ENCODE measurements at places on chromosomes 2 and 18.

DNA sequence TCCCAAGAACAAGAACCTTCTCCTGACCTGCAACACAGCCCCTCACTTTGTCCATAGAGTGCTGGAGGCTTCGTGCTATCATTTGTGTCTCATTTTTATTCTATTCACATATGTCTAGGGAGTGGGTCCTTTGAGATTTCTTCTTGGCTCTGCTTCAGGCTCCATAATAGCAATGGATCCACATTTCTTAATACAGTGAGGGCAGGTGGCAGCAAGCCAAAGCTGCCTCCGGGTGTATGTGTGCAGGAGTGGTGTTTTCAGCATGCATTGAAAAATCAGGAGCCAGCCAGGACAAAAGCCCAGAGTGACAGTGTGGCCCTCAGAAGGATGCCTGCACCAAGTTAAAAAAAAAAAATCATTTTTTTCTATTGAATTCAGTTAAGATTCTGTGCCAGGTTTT is 115.1 kb upstream of the PELI1 start:
- no peak for DNase-seq

GRCh38 chr2:138329162-138329561 is 172.4 kb upstream of the SPOPL start:
- no peak for DNase-seq

DNA sequence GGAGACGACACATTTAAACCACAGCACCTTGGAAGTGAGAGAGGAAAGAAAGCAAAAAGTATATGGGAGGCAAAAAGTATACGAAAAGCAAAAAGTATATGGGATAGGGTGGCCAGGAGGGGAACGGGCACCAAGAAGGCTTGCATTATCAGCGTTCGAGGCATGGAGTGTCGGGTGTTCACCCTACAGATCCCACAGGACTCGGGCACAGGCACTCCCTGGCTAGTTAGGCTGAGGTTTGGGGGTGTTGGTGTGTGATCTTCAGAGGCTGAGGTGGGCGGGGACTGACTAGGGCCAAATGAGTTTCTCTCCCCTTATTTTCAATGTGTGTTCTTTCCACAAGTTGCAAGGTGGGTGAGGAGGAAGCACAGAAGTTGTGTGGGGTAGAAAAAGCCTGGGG is 86.6 kb downstream of the EVA1A start:
- DNase-seq = no peak

DNA sequence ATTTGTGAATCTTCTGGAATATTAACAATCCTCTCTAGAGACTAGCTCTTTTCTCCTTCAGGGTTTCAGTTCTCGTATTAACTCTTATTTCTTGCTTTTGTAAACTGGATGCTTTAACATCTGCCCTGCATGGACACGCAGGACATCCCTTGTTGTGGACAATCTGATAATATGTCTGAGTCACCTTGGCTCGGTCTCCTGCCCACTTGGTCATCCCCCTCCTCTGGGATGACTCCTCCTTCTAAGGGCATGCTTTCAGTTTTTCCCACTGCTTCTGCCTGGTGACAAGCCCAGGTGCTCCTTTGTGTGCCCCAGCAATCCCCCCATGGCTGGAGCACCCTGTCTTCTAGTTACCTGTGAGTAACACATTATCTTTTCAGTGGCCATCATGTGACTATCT is 460.5 kb downstream of the DSC3 start:
- no peak for DNase-seq

GRCh38 chr2:165373278-165374010 is 96.1 kb upstream of the CSRNP3 start:
- DNase-seq = no peak

- DNase-seq = no peak
Measured at GRCh38 chr18:32276906-32277305, 87.1 kb downstream of the MEP1B start.

DNA sequence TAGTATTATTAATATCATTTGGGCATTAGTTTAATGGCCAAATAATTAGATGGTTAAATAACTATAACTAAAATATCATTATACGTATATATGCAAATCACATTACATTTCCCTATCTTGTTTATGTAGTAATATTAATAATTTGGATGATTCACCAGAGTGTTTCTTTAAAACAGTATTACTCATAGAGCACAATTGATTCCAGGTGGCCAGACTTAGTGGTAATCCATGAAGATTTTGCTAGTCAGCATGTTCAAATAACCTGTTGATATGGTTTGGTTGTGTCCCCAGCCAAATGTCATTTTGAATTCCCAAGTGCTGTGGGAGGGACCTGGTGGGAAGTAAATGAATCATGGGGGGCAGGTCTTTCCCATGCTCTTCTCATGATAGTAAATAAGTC is 782.3 kb downstream of the LRP1B start:
- DNase-seq = no peak

GRCh38 chr18:58195278-58195765 is 151.3 kb downstream of the NEDD4L start:
- no peak for DNase-seq

GRCh38 chr2:44537264-44537663 is 175.5 kb downstream of the CAMKMT start:
- DNase-seq = no peak

- no peak for DNase-seq
Measured at GRCh38 chr2:222514901-222515300, 90.6 kb downstream of the SGPP2 start.

GRCh38 chr2:106292627-106293026 is 98.5 kb upstream of the UXS1 start:
- no peak for DNase-seq

- DNase-seq = no peak
Measured at GRCh38 chr18:73888565-73888964, 259.1 kb downstream of the FBXO15 start.

DNA sequence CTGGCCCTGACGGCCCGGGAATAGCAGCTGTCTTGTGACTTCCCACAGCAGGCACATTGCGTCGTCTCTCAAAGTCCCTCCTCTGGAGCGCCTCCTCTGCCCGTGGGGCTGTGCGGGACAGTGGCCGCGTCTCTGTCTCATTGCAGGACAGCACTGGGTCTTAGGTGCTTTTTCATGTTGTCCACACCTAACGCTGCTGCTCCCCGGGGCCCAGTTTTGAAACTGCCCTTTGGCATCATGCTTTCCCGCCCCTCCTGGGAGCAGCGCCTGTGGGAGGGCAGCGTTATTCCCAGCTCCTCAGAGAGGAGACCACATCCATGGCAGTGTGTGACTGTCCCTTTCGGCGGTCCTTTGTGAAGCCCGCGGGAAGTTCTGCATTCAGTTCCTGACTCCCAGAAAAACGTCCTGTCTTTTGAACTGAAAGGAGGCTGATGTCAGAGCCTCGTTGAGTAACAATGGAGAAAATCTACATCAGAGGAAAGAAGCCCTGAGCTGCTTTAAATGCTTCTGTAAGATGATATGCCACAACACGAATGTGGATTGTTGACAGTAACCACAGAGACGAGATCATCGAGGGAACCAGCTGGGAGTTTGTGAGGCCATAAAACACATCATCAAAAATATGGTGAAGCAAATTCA is 226.0 kb downstream of the FAM210A start:
- DNase-seq = peak; percentile 39

DNA sequence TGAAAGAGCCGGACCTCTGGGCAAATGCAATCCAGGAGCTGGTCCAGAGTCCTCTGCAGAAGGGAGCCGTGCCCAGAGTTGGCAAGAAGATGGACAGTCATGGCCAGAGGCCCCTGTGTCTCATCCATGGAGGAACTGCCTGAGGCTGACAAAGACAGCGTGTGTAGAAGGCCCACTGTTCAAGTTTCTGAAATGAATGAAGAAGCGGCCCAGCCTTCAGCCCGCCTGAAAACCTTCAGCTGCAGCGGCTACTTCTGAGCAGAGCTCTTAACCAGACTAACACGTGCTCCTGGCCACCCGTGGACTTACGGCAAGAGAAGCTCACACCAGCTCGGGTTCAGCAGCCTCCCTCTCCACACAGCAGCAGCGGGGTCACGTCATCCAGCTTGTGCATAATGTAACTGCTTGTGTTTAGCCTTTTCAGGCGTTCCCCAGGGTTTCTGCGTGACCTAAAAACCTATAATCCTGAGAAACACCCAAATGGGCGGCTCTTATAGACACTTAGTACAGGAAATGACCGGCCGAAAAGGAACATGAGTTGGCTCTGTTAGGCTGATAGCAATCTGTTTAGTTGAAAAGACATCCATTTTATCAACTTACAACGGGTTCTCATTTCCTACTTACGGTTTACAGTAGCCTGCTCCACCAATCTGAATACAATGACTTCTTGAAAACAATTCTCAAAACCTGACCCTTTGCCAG is at the start of gene FAM124B:
FAM124B (minus strand) TSS at position 467 of the 702 bp plus-strand sequence; CDS start at position 128, 339 bp downstream.
- DNase-seq = peak; percentile 40

DNA sequence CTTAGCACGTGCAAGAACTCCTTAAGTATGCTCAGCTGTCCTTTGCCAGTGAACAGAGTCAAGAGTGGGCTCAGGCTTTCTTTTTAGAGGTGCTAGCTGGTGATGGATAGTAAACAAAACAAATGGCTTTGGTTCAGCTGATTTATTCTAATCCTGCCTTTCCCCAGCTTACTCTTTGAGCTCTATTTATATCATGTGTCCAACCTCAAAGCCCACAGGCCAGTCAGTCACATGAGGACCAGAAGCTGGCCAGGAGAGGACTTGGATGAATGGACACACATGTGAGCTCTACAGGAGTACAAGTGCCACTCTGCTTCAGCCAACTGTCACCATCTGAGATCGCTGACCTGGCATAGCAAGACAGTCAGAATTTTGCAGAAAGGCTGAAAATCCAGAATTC is 59.4 kb downstream of the STK39 start:
- DNase-seq = no peak

DNA sequence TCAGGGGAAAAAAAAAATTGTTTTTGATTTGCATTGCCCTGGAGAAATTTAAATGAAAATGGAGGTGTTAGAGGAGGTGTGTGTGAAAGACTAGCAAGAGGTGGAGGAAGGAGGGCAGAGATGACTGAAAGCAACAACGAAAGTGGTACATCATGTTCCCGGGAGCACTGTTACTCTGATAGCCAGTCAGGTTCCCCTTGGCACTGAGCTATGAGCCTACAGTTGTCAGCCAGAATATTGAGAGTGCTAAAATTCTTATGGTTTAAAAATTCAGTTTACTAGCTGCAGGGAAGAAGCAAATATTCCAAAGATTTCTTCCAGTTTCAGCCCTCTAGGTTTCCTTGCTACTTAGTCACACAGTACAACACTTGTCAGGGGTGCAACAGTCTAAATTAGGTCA is 366.7 kb upstream of the DLGAP1 start:
- no peak for DNase-seq

- DNase-seq = no peak
Measured at GRCh38 chr2:106059416-106060065, 134.6 kb downstream of the UXS1 start.

- no peak for DNase-seq
Measured at GRCh38 chr2:11695576-11695975, 25.6 kb upstream of the NTSR2 start.

DNA sequence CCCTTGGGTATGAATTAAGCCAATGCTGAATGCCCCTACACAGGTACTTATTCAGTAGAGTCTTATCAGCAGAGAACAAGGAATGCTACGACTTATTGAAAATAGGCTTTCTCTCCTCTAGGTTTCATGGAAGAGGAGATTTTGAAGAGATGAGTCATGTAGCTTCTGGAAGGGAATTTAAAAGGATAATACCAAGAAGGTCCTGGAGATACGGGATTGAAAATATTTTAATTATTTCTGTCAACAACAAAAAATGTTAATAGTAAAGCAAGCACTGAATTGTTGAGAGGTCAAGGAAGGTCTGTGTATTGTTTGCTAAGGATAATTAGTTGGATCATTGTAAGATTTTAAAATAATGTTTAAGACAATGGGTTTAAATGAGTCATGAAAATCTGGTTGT is 293.0 kb upstream of the SPHKAP start:
- peak; percentile 53 for DNase-seq

DNA sequence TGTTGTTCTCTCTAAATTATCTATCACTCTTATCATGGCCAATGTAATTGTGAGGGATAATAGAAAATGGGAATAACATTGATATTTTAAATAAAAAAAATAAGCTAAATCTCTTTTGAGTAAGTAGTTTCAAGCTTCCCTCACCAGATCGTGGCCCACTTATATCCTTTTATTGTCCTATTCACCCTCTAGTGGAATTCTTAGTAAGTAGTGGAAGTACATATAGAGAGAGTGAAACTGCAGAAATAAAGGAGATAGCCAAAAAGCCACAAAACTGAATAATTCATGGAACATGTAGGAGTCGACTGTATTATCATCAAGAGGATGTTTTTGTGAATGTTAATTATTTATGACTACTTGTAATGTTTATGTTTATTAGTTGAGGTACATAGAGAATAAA is 66.1 kb upstream of the DTNA start:
- DNase-seq = no peak

DNA sequence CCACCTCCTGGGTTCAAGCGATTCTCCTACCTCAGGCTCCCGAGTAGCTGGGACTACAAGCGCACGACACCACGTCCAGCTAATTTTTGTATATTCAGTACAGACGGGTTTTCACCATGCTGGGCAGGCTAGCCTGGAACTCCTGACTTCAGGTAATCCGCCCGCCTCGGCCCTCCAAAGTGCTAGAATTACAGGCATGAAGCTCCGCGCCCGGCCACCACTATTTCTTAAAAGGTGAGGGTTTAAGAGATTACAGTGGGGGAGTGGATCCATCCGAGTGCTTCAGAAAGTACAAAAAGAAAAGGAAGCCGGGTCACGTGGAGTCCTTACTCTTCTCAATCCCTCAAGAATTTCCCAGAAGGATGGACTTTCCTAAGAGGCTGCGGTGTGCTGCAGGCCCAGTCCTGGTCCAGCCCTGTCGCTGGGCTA is 146.9 kb downstream of the ANKRD44 start:
- DNase-seq = no peak

DNA sequence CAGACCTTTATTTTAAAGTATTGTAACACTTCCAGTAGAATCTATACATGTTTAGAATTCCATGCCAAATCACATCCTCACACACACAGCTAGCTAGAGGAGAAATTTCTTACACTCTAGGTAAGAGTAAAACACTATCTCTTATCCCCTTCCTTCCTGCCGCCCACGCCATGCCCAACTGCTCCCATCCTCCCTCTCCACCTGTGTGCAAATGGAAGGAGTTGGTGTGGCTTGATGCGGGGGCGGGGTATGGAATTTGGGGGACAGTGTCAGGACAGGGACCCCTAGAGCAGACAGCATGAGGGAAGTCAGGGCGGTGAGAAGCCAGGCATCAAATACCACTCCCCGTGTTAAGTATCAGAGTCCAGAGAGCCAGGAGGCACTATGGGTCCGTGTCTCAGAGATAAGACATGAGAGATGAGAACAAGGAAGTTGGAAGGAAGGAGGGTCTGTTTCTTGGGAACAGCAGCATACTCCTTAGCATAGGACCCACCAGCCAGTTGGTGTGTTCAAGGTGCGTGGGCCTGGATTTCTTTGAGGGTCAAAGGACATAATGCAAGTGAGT is 48.6 kb upstream of the NOSTRIN start:
- no peak for DNase-seq

DNA sequence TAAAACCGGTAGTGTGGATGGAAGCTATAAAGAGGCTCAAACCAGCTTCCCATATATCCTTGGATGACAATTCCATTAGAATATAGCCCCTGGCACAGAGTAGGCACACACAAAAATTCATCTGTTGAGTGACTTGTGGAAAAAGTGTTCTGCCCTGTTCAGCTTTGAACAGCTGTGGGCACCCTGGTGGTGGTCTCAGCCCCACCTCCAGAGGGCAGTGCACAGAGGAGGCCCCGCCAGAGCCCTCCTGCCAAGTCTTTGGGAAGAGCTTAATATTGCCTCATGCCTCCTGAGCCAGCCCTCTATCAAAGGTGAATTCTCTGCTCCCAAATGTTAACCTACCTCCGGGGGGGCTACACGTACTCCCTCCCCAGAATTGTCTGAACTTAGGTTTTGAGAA is 30.4 kb downstream of the EPAS1 start:
- DNase-seq = no peak

GRCh38 chr2:214808981-214809750 is at the start of gene BARD1:
Gene BARD1, minus strand, starts transcription at chr2:214809683. Its CDS starts 114 bp downstream, at chr2:214809569.
- DNase-seq = no peak

All from BJ (cell line).